Mammary epithelial cell (primary cell): ENCODE measurements at places on chromosomes 1 and 21. TPM values are rescaled to one million over a fixed set of nuclear protein-coding genes. Genes with fewer than 3 reads are reported as not detected.

FCRL2 gene
- total RNA-seq, result not detected in 2 replicates

GRCh38 chr1:7120863-7121621, 335.8 kb downstream of the CAMTA1 start:
- no peak for DNase-seq

DNA sequence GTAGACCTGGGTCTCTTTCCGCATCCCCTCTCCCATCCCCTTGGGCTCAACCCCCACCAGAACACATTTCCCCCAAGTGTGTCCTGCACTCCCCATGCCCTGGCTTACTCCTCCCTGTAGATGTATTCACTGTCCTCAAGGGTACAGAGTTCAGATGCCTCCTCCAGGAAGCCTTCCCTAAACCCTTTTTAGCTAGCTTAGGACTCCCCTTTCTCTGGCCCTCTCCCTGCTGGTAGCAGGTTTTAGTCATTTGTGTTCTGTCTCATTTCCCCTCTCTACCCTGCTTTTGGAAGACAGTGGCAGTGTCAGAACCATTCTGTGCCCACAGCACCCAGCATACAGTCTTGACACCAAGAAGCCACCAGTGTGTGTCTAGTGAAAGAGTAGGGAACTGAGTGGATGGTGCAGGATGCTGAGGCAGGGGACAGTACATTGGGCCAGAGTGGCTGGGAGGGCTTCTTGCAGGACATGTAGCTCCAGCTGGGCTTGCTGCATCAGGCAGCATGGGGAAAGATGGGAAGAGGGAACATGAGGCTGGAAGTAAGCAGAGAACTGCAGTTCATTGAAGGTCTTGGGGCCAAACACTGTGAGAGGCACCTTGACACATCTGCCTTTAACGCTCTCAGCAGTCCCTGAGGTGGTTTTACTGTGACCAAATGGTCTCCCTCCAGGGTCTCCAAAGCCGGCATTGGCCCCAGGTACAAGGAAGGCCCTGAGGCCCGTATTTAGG, 2.5 kb downstream of the FOXO6 start:
- DNase-seq, result no peak

NFYC gene
- total RNA-seq, result 45.9 and 48.7 TPM in 2 replicates

GRCh38 chr1:38132681-38133080, 86.1 kb upstream of the POU3F1 start:
- no peak for DNase-seq

DNA sequence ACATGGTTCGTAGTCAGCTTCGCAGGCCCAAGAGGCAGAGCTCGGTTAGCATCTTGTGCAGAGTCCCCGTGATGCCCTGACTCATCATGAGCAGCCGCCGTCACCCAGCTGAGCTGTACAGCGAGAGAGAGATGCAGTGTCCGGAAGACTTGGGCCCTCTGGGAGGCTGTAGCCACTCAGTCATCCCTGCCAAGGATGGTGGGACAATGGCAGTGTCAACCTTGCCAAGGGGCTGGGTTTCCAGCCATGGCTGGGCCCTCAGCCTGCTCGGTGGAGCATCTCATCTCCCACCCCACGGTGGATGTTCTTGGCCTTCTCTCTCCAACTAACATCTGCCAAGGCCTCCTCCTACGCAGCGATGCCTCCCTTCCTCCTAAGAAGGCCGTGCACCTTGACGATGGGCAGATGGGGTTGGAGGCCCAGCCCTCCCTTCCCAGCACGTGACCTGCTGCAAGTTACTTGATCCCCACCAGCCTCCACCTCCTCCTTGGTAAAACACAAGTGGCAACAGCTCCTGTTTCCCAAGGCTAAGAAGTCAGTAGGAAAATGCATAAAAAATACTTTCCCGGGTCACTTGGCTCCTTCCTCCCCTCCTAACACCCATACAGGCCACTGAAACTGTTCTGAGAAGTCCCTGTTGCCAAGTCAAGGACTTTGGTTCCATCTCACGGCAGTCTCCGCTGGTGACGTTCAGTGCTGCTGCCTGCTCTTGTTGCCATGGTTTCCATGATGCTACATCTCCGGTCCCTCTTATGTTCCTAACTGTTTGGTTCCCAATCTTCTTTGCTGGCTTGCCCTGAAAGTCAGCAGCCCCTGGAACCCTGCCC, 384.7 kb upstream of the VAMP3 start:
- no peak for DNase-seq

VWA5B1 gene
- total RNA-seq, result not detected
